AG04450 (cell line): ENCODE measurements at places on chromosomes 2 and 18. TPM values are rescaled to one million over a fixed set of nuclear protein-coding genes. Genes with fewer than 3 reads are reported as not detected.

- no peak for DNase-seq
Observed at GRCh38 chr2:29703336-29703735, 218.1 kb downstream of the ALK start.

The ZNF804A gene
- polyA plus RNA-seq: 3.5 and 6.2 TPM in 2 replicates

GRCh38 chr2:149021271-149021719 lies 17.2 kb upstream of the LYPD6B start:
- DNase-seq: no peak

- no peak for DNase-seq
Observed at GRCh38 chr2:15357922-15358321, 203.2 kb downstream of the NBAS start.

GRCh38 chr2:138531913-138532312 lies 30.3 kb downstream of the SPOPL start:
- DNase-seq: no peak

- DNase-seq: no peak
Observed at GRCh38 chr2:6909431-6910385, 7.5 kb upstream of the RNF144A start.

GRCh38 chr2:112480530-112481049 lies 1.4 kb upstream of the TTL start:
- DNase-seq: no peak

DNA sequence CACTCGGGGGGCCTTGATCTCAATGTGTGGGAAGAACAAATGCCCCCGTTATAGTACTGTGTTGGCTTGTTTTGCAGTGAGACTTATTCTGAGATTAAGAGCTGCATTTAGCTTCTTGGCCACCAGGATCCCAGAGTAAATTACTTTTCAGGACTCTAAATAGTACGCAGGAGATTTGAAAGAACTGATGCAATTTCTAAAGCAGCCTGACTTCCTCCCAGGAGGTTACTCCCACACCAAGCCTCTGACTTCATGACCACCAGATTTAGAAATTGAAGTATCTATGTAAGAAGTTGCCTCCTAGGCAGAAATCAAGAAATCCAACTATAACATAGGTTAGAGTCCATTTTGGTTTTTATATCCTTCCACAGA lies 67.0 kb downstream of the FEZ2 start:
- no peak for DNase-seq

DNA sequence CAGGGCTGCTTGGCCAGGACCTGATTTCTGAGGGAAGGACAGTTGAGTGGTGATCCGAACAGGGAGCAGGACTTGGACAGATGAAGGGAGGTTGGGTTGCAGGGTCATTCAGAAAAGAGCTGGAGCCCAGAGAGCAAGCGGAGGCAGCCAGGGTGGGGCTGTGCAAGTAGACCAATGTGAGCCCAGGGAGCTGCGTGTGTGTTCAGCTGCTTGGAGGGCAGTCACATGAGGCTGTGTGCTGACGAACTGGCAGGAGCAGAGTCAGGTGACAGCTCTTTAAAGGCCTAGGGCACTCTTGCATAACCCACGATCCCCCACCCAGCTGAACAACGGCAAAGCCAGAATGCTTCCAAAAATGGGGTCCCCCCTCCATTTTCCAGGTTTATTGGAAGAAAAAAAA lies 4.6 kb upstream of the MLPH start:
- no peak for DNase-seq

GRCh38 chr2:208466151-208466919 lies 59.7 kb downstream of the PTH2R start:
- DNase-seq: no peak

DNA sequence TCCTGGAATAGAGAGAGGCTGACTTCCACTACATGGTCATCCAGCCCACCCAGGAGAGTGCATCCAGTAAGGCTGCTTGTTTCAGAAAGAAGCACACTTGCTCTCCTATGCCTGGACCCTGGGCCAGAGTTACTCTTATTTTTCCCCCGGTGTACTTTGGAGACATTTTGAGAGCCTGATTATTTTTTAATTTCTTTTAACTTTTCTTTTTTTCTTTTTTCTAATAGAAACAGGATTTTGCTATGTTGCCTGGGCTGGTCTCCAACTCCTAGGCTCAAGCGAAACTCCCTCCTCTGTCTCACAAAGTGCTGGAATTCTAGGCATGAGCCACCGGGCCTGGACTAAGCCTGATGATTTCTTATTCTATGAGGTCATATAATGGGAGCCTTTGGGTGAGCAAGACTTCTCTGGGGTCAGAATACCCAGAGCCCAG lies 62.2 kb downstream of the RPL37A start:
- peak; percentile 63 for DNase-seq

DNA sequence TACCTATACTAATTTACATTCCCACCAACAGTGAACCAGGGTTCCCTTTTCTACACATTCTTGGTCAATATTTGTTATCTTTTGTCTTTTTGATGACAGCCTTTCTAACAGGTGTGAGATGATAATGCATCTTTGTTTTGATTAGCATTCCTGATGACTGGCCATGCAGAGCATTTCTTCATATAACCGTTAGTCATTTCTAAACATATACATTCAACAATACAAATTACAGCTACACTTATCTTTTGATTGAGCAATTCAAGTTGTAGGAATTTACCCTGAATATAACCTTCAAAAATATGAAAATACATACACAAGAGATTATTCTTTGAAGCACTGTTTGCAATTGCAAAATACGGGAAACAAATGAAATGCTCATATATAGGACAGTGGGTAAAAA lies 94.9 kb downstream of the TMEM131 start:
- DNase-seq: peak; percentile 1

DNA sequence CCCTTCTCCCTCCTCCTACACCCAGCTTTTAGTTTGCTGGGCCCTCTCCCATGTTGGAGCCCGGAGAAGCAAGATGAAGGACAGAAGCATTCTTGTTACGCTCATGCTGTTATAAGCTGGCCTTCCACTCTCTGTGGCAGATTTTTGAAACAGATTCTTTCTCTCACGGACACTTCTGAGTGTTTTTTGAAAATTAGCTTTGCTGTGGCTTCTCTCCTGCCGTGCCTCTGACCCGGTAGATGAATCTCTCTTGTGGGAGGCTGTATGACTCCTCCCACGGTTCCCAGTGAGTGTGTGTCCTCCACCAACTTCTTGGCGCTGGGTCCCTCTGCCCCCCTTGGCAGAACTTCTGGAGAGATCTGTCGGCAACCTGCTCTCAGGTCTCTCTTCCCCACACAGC lies 269.3 kb upstream of the MYT1L start:
- no peak for DNase-seq

DNA sequence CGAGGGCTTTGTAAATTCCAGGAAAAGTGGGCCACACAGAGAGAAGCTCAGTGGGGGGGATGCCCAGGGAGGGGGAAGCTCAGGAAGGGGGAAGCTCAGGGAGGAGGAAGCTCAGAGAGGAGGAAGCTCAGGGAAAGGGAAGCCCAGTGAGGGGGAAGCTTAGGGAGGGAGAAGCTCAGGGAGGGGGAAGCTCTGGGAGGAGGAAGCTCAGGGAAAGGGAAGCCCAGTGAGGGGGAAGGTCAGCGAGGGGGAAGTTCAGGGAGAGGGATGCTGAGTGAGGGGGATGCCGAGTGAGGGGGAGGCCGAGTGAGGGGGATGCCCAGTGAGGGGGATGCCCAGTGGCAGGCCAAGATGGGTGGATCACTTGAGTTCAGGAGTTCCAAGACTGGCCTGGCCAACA lies 821 bp upstream of the CHRNG start:
- DNase-seq: no peak

The HOXD11 gene
- not detected in 2 replicates for polyA plus RNA-seq

DNA sequence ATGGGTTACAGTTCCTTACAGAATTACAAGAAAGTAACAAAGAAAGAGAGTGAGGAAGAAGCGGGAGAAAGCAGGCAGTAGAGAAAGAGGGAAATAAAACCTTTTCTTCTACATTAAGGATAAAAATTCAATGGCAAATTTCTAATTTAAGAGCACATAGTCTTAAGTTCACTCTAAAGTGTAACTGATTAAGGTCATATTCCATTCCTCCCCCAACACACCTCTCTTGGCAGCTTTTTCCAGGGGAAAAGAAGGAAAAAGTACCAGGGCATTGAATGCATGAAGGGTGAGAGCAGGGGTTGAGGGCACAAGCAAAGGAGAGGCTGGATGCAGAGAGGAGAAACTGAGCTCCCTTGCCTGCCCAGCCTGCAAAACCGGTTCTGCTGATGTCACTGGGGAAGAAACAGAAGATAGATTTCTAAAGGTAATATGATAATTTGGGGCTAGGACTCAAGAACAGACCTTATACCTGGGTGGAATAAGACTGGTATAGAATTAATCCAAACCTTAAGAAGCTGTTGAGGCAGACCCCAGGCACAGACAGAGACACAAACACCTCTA lies 4.6 kb downstream of the ACMSD start:
- no peak for DNase-seq

The FIGN gene
- 2.1 and 2.2 TPM in 2 replicates for polyA plus RNA-seq

The HOXD9 gene
- not detected in 2 replicates for polyA plus RNA-seq

The VWA3B gene
- not detected in 2 replicates for polyA plus RNA-seq
